Activated CD8-positive, alpha-beta memory T cell treated with anti-CD3 and anti-CD28 coated beads for 48 hours (primary cell): ENCODE measurements at places on chromosomes 16 and 17.
A peak's percentile ranks its signal among the peaks of the same experiment; 100 is the strongest.

- DNase-seq: no peak
Observed at GRCh38 chr17:79622122-79622601, 11.3 kb upstream of the RBFOX3 start.

DNA sequence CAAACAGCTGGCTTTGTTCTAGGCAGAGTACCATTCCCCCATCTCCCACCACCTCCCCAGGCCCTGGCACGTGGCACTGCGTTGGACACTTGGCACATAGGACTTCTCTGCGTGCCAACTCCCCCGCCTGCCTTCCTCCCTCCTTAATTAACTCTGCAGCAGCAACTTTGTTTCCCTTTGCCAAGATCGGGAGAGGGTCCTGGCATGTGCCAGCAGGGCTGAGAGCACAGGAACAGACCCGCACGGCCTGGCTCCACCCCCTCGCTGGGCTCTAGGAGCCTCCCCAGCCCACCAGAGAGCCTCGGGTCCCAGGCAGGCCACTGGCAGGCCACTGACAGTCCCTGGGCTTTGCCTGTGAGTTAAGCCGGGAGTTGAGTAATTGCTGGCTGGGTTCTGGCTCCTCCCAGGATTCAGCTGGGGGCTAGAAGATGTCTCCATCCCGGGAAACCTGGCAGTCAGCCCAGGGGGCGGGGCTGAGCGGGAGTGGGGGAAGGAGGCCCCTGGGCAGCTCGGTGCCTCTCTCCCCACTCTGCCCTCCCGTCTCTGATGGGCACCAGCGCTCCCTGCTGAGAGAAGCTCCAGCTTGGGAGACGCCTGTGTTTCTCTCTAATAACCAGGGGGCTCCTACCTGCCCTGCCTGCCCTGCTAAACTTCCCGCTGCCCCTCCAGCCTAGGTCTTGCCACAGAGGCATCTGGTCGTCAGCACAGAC is 224.0 kb upstream of the TNRC6C start:
- no peak for DNase-seq

- DNase-seq: no peak
Observed at GRCh38 chr17:65417406-65418221, 143.8 kb downstream of the AXIN2 start.

DNA sequence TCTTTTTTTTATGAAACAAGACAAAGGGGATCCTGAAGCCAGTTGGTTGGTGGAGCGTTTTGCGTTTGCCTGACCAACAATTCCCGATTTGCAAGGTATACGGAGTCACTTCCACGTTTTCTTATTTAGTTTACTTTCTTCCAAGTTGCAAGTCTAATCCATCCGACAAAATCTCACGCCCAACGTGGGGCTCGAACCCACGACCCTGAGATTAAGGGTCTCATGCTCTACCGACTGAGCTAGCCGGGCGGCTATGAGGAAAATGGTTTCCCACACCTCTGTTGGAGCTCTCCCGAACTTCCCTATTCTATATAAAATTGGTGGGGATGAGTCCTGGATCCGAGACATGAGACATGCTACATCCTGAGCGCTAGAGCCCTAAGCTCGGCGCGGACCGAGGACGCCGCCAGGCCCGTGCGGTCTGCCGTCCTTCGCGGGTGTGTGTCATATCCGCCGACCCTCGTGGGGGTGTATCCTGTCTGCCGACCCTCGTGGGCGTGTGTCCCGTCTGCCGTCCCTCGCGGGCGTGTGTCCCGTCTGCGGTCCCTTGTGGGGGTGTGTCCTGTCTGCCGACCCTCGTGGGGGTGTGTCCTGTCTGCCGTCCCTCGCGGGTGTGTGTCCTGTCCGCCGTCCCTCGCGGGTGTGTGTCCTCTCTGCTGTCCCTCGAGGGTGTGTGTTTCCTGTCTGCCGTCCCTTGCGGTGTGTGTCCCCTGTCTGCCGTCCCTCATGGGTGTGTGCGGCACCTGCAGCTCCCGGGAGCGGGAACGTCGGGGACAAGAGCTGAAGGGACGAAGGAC is 22.6 kb downstream of the ZNF213 start:
- DNase-seq: peak; percentile 68

GRCh38 chr16:10652730-10653590 is 41.8 kb downstream of the TEKT5 start:
- no peak for DNase-seq

- DNase-seq: no peak
Observed at GRCh38 chr17:43599835-43600234, 53.7 kb upstream of the ETV4 start.

- no peak for DNase-seq
Observed at GRCh38 chr16:12173121-12173520, 196.6 kb downstream of the SNX29 start.

DNA sequence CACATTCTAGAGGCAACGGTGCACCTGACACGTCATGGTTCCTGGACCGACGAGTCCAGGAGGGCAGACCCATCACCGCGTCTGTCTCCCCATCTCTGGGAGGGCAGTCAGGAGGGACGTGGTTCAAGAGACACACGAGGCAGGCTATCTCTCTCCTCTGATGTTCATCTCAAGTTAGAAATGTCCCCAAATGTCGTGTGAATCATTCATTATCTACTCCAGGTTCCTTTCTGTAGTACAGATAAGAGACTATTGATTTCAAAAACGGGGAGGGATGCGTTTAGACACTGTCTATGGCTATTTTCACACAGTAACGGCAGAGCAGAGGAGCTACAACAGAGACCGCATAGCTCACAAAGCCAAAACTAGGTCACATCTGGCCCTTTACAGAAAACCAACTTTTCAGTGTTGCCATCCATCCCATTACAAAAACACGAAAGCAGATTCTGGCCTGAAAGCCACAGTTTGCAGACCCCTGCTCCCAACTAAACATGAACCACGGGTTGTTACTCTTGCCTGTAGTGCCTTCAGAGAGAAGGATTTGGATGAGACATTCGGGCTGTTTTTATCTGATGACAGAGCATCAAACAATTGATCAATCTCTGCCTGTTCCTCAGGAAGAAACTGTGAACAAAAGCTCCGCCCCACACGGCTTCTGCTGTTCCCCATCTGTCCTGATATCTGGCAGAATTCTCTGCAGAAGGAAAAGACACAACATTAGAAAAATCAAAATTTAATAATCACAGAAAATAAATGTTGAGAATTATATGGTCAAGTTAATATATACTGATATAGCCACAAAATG is 6.8 kb downstream of the MEAK7 start:
- DNase-seq: no peak

- DNase-seq: no peak
Observed at GRCh38 chr17:28747051-28747691, 3.4 kb downstream of the TRAF4 start.

- DNase-seq: no peak
Observed at GRCh38 chr16:3511286-3512180, 10.7 kb downstream of the CLUAP1 start.

- no peak for DNase-seq
Observed at GRCh38 chr17:32731556-32732295, 145.2 kb downstream of the MYO1D start.

- DNase-seq: no peak
Observed at GRCh38 chr17:50661795-50662391, 27.2 kb downstream of the ABCC3 start.

DNA sequence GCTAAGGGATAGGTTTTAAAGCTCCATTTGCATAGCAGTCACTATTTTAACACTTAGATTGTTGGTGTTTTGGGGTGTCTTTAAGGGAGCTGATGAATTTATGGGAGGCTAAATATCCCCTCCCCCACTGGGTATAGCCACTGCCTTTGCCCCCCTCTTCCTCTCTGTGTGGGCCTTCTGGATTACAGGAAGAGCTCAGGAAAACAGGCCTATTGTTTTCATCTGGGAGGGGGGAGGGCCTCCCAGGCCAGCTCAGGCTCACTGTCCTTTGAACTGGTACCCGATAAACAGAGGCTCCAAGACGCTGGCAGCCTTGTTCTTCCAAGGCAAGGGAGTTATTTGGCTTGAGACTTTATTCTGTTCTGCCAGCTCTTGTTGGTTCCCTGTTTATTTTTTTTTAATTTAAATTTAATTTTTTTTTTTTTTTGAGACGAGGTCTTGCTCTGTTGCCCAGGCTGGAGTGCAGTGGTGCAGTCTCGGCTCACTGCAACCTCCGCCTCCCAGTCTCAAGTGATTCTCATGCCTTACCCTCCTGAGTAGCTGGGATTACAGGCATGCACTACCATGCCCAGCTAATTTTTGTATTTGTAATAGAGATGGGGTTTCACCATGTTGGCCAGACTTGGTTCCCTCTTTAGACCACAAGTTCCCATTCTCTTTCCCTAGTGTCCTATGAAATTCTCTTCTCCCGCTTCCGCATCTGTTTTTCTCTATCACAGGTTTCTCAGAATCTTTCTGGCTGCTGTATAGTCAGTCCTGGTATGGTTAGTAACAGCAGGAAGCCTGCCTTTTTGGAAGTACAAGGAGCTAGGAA is 25.1 kb downstream of the MINK1 start:
- no peak for DNase-seq

GRCh38 chr17:8940866-8941471 is 24.5 kb downstream of the PIK3R5 start:
- DNase-seq: no peak

GRCh38 chr17:16989230-16989952 is 17.5 kb upstream of the TNFRSF13B start:
- no peak for DNase-seq

GRCh38 chr17:39757176-39757662 is 19.5 kb downstream of the GRB7 start:
- DNase-seq: no peak

DNA sequence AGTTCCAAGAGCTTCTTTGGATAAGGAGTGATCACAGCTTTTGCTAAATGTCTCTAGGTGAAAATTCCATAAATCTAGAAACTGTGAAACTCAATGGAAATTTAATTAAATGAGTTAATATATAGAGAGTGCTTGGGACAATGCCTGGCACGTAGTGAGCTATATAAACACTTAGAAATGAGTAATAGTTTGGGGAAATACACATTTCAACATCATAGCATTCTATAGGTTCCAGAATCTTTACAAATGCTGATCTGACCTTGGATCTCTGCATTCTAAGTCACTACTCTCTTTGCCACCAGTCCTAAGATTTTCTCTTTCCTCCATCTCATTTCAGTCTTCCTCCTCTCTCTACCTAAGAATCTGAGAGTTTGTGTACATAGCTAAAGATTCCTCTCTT is 175.6 kb downstream of the SOX9 start:
- DNase-seq: no peak

DNA sequence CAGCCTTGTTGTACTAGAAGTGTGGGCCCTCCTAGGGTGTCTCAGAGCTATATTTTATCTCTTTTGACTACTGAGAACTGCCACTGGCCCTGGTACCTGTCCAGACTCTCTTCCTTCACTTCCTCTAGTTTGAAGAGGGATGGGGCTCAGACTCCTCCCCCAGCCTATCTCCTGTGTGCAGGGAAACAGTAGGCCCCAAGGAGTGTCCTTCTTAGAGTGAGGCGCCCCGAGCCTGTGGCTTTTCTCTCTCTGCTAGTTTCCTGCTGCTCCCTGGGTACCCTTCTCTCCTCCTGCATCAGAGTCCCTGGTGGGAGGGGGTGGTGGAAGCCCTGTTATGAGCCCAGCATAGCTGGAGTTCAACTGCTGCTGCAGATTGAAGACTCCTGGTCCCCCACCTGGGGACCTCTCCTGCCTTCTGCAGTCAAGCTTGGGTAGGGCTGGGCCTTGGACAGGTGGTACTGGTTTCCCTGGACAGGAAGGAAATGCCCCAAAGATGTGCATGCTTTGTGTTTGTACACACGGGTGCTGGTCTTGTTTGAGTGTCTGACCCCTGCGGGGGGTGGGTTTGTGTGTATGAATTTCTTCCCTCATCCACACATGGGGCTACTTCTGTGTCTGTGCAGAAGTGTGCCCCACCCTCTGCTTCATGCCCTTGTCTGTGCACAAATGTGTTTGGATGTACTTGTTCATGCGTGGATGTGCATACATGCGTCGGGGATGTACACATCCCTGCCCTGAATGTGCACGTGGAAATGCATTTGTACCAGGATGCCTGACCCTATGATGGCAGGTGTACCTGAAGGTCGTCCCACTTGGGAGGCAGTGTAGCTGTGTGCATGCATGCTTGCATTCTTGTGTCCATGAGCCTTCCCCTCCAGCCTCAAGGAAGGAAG is 6.9 kb downstream of the RARA start:
- DNase-seq: no peak

DNA sequence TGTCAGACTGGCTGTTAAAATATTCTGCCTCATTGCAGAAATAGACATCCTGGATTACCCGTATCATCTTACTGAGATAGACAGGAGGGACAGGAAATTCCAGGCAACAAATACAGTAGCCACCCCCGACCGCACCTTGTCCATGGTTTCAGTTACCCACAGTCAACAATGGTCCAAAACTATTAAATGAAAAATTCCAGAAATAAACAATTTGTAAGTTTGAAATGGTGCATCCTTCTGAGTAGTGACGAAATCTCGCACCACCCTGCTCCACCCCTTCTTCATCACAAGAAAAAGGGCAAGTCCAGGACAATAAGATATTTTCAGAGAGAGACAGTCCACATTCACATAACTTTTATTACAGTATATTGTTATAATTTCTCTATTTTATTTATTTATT is 23.6 kb upstream of the PRSS54 start:
- no peak for DNase-seq

DNA sequence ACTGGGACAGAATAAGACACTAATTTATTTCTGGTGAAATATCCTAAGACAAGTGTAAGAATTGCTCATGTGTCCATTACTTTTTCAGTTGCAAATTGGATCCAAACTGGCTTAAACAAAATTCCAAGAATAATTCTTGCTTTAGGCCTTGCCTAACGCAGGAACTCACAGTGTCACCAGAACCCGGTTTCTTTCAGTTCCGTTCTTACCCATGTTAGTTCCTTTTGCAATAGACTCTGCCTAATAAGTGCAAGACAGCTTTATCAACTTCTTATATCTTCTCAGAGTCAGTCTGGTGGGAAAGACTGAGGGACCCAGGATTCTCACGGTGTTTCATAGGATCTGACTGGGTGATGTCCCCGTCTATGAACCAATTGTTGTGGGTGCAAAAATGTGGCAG is 24.7 kb downstream of the GDE1 start:
- no peak for DNase-seq

DNA sequence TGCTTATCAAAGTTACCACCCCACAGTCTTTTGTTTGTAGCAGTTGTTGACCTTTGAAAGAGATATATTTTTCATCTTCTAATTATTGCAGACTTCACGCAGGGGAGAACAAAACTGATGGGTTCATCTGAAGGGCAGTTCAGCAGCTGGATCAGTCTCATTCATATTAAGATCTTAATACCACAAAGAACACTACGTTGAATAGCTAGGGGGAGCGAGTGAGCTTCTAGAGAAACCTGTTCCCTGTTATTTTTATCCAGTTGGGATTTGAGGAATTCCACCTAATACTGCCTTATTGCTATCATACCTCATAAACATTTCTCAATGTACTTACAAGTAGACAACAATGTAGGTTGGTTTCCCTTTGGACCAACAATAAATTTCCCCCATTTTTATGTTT is 306.1 kb upstream of the KIF2B start:
- DNase-seq: no peak

GRCh38 chr17:55563363-55563762 is 52.1 kb upstream of the SMIM36 start:
- no peak for DNase-seq
